ENCODE measurements at places on chromosomes 3 and 15. TPM values are rescaled to one million over a fixed set of nuclear protein-coding genes. Genes with fewer than 3 reads are reported as not detected.

DNA sequence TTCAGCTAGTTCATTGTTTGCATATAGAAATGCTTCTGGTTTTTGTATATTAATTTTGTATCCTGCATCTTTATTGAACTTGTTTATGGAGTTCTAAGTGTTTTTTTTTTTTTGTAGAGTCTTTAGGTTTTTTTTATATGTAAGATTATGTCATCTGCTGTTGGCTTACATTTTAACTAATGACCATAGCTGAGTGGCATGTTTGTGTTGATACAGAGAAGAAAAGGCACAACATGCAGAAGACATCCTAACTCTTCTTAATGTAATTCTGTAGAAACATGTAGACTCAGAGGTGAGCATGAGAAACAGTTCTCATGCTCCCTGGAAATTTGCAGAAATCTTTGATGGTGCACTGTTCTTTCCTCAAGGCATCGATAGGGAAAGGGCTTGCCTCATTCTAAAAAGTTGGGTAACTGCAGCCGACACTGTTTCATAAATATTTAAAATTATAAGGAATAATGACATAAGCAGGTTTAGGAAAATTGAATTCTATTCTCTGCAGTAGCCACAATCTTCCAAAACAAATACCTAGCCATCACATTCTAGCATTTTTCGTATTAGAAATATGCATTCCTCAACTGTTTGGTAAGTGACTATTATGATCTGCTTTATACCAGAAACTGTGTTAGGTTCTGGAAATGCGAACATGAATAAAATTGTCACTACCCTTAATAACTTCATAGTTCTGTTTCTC, 499.6 kb upstream of the KCNMB2 start:
- H3K27me3 ChIP-seq, result no peaks in the 10 kb centered on the region
- no peak overlapping the region for H3K4me3 ChIP-seq
- no peaks in the 10 kb centered on the region for H3K36me3 ChIP-seq
- no peak for DNase-seq
- no peak overlapping the region for H3K27ac ChIP-seq

GRCh38 chr3:13569201-13569600, 20.3 kb downstream of the FBLN2 start:
- no peak overlapping the region for H3K27ac ChIP-seq
- no peak overlapping the region for H3K4me3 ChIP-seq
- H3K36me3 ChIP-seq, result no peaks in the 10 kb centered on the region
- no peaks in the 10 kb centered on the region for H3K27me3 ChIP-seq
- H3K4me1 ChIP-seq, result no peaks in the 10 kb centered on the region

Gene RARRES1
- total RNA-seq, result 1.3 TPM

DNA sequence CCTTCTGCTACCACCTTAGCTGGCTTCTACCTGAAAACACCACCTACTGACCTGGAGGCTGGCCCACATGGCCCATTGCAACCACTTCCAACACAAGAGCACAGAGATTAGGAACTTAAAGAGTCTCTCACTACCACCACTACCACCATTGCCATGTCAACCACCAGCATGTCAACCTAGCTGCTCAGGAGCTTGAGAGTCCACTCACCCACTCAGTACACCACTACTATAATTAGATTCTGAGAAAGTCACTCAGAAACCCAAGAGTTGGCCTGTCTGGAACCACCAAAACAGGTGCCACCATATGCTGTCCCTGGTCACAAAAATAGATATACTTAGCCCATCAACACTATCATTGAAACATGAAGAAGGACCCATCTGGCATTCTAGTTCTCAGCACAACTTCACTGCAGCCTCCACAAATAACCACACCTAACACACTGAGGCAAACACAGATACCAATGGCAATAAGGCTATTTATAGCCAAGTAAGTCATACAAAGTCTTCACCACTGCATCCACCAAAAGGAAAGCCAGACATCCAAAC, 806.7 kb upstream of the EPHA6 start:
- H3K4me3 ChIP-seq, result no peak overlapping the region
- no peaks in the 10 kb centered on the region for H3K27me3 ChIP-seq
- no peak overlapping the region for H3K27ac ChIP-seq
- no peak for DNase-seq
- H3K36me3 ChIP-seq, result no peaks in the 10 kb centered on the region

Gene IL16
- 1.0 TPM for total RNA-seq

DNA sequence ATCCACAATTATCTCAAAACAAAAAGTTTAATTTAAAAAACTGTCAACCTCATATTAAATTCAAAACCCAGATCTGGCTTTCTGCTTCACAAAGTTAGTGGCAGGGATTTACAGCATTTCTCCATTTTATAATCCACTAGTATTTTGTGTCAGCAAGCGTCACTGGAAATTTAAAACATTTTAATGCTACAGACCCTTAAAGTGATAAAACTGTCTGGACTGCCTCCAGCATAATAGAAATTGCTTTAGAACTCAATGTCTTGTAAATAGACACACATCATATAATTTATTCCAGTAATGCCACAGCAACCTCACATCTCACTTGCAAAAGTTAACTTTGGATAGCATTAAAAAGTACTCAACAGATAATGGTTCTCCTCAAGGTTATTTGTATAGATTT, 116.1 kb downstream of the ULK4 start:
- H3K4me3 ChIP-seq, result no peak overlapping the region
- H3K27ac ChIP-seq, result no peak overlapping the region
- no peaks in the 10 kb centered on the region for H3K36me3 ChIP-seq

GRCh38 chr3:29083081-29083480, 197.8 kb upstream of the RBMS3 start:
- H3K36me3 ChIP-seq, result no peaks in the 10 kb centered on the region
- no peak overlapping the region for H3K27ac ChIP-seq
- no peak overlapping the region for H3K4me3 ChIP-seq
- no peak for DNase-seq
- no peaks in the 10 kb centered on the region for H3K4me1 ChIP-seq

DNA sequence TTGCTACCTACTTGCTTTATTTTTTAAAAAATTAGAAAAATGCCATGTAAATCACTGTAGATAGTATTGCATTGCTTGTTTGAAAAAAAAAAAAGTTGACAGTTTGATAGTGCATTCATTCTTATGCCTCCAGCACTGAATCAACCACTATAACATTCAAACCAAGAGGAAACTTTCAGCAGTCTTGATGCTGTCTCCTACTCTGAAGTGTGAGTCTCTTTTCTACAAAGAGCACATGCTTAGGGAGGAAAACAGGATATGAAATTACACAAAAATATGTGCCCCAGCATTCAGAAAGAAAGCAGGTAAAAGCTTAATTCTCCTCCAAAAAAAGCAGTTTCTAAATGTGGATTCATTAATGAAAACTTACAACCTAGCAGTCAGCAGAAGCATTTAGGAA, 78.3 kb downstream of the ZBTB20 start:
- H3K36me3 ChIP-seq, result no peaks in the 10 kb centered on the region
- no peak overlapping the region for H3K27ac ChIP-seq
- DNase-seq, result no peak

- no peaks in the 10 kb centered on the region for H3K27me3 ChIP-seq
- H3K4me1 ChIP-seq, result no peaks in the 10 kb centered on the region
- no peaks in the 10 kb centered on the region for H3K36me3 ChIP-seq
- H3K27ac ChIP-seq, result no peak overlapping the region
These were observed 207.7 kb upstream of the PDZRN3 start for GRCh38 chr3:73832426-73832825.

DNA sequence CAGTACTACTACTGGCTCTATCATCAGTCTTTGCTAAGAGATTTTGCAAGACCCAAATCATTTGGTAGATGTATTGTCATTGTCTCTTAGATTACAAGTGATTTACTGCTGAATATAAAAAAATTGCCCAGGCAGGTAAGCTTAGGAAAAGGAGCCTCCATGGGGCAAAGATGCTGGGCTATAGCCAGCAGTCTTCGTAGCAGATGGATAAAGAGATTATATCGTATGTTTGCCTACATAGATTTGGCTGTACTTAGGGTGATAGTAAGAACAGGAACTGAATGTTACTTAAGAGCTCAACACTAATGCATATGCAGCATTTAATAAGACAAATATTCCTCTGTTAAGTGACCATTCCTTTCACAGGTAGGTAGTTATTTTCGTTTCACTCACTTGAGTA, 48.9 kb downstream of the PTPRG start:
- no peaks in the 10 kb centered on the region for H3K36me3 ChIP-seq
- DNase-seq, result no peak
- H3K27ac ChIP-seq, result no peak overlapping the region
- H3K4me3 ChIP-seq, result no peak overlapping the region
- no peaks in the 10 kb centered on the region for H3K4me1 ChIP-seq
- no peaks in the 10 kb centered on the region for H3K27me3 ChIP-seq

- no peaks in the 10 kb centered on the region for H3K4me1 ChIP-seq
- no peaks in the 10 kb centered on the region for H3K27me3 ChIP-seq
- DNase-seq, result no peak
- no peak overlapping the region for H3K27ac ChIP-seq
These were observed 116.0 kb upstream of the PRICKLE2 start for GRCh38 chr3:64341296-64341695.

Gene ZNF35
- total RNA-seq, result 9.3 TPM

Gene PARP15
- 0.21 TPM for total RNA-seq

Gene ROBO2
- total RNA-seq, result 1.3 TPM

Gene OR5K2
- total RNA-seq, result not detected

Gene RAB6B
- total RNA-seq, result 49.2 TPM

DNA sequence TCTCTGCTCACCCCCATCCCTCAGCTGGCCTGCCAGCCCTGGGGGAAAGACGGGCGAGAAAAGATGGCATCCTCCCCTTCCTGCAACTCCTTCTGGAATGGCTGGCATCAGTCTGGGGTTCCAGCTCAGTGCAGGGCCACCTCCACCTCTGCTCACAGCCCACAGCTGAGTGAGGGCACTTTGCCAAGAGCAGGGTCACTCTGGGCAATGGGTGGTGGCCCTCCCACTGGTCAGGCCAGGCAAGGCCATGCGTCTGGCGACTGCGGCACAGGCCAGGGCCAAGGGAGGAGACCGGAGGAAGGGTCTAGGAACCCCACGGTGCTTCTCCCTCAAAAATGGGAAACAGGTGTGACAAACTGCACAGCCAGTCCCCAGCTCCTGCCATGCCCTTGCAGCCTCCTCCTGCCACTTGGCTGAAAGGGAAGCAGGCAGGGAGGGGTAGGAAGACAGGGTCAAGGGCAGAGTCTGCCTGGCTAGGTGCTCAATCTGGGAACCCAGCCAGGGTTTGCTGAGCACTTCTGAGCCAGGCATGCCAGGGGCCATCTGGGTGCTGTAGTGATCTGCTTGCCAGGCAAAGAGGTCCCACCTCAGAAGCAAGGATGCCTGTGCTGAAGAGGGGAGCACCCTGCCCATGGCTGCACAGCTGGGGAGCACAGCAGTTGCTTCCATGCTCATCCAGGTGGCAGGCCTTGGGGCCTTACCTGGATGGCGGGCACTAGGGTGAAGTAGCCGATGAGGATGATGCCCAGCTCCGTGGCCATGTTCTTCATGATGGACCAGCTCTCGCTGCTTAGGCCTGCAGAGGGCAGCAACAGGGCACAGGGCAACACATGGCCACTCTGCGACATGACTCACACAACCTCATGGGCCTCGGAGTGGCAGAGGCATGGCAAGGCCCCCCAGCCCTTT, 41.2 kb downstream of the PTPN23 start:
- H3K27me3 ChIP-seq, result no peaks in the 10 kb centered on the region
- no peak overlapping the region for H3K4me3 ChIP-seq
- 0 out of 2 replicates have a peak overlapping the region, but pooled peaks have one; percentile 54 for H3K27ac ChIP-seq
- H3K4me1 ChIP-seq, result no peaks in the 10 kb centered on the region
- H3K36me3 ChIP-seq, result no peaks in the 10 kb centered on the region
- DNase-seq, result no peak

- no peak overlapping the region for H3K27ac ChIP-seq
- H3K36me3 ChIP-seq, result no peaks in the 10 kb centered on the region
- H3K4me1 ChIP-seq, result no peaks in the 10 kb centered on the region
- no peaks in the 10 kb centered on the region for H3K27me3 ChIP-seq
- DNase-seq, result no peak
These were observed 64.6 kb downstream of the LYSMD4 start for GRCh38 chr15:99668533-99669182.

DNA sequence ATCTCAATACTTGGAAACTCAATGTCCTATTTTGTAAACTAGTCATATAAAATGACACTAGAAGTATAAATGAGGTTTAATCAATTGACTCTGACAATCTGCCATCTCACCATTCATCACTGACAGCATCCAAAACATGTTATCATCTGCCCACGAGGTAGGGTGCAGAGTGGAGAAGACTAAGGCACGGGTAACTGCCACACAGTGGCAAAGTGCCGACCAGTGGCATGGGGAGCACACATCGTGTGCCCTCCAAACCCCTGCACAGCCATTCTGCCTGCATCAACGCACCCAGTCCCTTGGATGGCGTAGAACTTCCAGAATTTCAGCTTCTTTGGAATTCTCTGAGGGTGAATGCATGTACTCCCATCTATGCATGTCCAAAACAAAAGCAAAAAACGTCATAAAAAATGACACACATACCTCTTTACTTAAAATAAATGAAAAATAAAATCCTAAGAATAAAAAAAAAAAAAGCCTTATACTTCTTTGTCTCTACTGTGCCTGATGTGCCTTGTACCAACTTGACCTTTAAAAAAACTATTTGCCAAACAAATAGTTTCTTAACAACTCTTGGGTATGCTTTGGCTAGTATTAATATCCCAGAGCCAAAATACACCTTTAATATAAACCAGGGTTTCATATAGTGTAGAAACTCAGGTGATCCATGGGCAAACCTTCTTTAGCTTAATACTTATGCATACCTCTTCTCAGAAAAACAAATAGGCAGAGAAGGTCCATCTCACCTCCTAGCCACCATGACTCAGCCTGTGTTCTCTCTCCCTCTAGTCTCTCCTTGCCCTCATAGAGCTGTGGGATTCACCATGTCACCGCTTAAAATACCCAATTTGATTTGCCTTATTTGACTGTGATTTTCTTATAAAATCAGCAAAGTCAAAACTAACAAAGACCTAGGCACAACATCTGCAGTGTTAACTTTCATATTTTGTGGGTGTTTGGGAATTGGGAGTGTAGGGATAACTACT, 12.7 kb downstream of the CPOX start:
- no peak overlapping the region for H3K27ac ChIP-seq
- H3K27me3 ChIP-seq, result no peaks in the 10 kb centered on the region
- 0 out of 2 replicates have a peak, but pooled peaks cover 4% of the 10 kb centered on the region for H3K36me3 ChIP-seq
- no peak for DNase-seq
- no peaks in the 10 kb centered on the region for H3K4me1 ChIP-seq

GRCh38 chr3:172908771-172909270, 158.3 kb downstream of the ECT2 start:
- no peak for DNase-seq
- no peaks in the 10 kb centered on the region for H3K4me1 ChIP-seq
- H3K27me3 ChIP-seq, result peaks cover 7% of the 10 kb centered on the region
- no peaks in the 10 kb centered on the region for H3K36me3 ChIP-seq
- no peak overlapping the region for H3K27ac ChIP-seq
- H3K4me3 ChIP-seq, result no peak overlapping the region

- no peak for DNase-seq
- H3K27me3 ChIP-seq, result no peaks in the 10 kb centered on the region
- no peak overlapping the region for H3K27ac ChIP-seq
These were observed 19.2 kb downstream of the DYNC1LI1 start for GRCh38 chr3:32551496-32551895.

Gene CCDC12
- 35.5 TPM for total RNA-seq

Gene GP5
- 0.05 TPM for total RNA-seq

- no peaks in the 10 kb centered on the region for H3K36me3 ChIP-seq
- no peak overlapping the region for H3K4me3 ChIP-seq
- H3K27me3 ChIP-seq, result no peaks in the 10 kb centered on the region
- no peaks in the 10 kb centered on the region for H3K4me1 ChIP-seq
These were observed 440.8 kb downstream of the ZNF385D start for GRCh38 chr3:21310161-21310560.

Data from Panc1 (cell line).